ENCODE measurements at places on chromosomes 2 and 18.

DNA sequence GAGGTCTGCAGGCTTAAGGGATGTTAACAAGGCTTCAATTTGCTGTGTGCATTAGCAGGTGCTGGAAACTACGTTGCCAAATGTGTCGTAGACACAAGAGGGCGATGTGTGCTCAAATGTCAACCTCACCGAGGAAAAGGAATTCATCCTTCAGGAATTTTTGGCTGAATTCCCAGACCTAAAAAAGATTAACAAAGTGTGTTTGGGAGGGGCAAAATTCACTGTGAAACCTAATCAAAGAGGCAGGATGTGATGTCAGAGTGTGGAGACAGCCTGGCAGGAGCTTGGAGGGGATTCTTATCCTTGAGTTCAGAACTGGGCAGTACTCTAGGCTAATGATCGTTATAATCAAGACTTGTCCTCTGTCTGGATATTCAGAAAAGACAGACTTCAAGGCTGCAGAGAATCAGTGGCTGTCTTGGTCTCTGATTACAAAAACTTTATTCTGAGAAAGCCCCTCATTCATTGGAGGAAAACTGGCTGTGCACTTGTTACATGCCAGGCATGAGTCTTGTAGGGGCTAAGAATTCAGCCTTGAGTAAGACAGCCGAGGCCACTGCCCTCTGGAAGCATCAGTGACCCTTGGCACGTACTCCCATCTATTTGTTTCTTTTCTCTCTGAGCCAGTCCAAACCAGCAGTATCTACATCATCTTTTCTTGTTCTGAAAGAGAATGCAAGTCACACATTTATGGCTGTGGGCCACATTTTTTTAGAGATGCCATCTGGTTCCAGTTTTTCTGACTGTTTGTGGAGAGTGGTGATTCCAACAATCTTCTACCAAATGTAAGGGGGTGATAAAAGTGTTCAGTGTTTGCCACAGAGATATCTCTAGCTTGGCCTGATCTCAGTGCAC, 18.7 kb upstream of the SCYGR1 start:
- DNase-seq, result peak; percentile 90

- no peak for DNase-seq
Measured at GRCh38 chr2:54560146-54560881, 104.2 kb downstream of the SPTBN1 start.

DNA sequence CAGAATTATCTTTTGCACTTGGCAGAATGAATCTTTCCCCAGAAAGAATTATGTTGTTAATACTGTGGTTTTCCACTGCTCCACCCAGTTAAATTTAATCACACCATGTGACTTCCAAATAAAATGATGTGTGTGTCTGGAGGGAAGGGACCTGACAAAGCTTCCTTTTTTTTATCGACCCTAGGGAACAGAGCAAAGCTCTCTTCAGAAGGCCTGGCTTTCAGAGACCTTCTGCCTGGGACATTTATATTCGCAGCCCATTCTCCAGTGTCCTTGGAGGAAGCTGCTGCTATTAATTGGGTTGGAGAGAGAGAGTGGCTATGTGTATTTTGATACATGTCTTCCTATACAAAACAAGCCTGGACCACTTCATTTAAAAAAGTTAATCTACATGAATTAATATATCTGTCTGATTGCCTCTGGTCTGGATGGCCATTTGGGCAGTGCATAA, 233.7 kb downstream of the PRKCE start:
- DNase-seq, result peak; percentile 30

GRCh38 chr2:215724146-215724545, 288.3 kb upstream of the FN1 start:
- DNase-seq, result no peak

- no peak for DNase-seq
Measured at GRCh38 chr18:74459889-74460288, 2.8 kb upstream of the DIPK1C start.

GRCh38 chr2:104701411-104701911, 152.5 kb upstream of the POU3F3 start:
- no peak for DNase-seq

DNA sequence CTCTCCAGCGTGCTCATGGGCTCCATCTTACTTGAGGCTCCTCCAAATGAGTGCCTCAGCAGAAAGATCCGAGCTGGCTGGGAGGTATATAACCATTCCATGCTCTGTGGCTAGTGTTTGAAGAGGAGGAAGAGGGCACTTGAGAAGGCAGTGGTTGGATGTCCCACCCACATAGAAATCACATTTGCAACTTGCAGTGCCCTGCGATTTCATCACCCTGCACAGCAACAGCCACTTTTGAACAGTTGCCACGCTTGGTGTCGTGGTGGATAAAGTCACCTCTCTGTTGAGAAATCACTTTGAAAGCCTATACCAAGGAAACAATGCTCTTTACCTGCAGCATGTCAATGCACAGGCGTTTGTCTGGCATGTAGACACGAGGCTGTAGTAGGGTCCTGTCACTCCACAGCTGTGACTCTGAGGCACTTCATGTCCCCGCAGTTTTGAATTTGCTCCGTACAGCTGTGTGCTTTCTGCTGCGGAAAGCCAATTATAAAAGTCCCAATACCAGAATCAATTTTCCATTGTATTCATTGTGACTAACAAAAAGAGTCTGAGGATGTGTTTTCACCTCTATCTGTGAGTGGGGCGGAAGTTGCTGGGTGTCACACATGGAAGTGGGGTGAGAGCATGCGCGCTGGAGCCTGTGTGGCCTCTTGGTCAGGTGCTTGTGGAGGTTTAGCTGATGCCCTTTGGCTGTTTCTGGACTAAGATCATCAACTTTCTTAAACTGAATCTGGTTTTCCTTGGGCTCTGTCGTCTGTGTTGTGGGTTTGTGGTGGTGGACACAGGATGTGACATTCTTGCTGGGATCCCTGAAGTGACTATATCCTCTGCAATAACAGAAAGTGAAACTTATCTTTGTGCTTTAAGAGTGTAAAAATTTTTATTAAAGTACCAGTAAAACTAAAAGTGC, 2.8 kb downstream of the CNDP2 start:
- DNase-seq, result no peak

DNA sequence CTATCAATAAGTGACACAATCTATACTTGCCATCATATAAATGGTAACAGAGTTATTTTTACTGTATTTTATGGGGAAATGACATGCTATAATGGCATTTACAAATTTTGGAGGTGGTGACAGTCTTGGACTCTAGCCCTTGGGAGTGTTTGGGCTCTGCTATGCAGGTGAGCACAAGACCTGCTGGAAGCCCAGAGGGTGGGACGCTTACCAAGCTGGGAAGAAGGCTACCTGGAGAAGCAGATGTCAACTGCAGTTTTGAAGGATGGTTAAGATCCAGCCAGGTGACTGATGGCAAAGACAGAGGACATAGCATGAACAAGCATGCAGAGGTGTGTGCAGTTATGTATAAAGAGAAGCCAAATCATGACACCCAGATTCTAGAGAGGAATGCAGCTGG, 346.9 kb downstream of the MYCN start:
- no peak for DNase-seq

- DNase-seq, result peak; percentile 24
Measured at GRCh38 chr2:151410485-151410834, 758 bp downstream of the RIF1 start.

GRCh38 chr2:71070294-71071093, 2.0 kb downstream of the NAGK start:
- peak; percentile 29 for DNase-seq

DNA sequence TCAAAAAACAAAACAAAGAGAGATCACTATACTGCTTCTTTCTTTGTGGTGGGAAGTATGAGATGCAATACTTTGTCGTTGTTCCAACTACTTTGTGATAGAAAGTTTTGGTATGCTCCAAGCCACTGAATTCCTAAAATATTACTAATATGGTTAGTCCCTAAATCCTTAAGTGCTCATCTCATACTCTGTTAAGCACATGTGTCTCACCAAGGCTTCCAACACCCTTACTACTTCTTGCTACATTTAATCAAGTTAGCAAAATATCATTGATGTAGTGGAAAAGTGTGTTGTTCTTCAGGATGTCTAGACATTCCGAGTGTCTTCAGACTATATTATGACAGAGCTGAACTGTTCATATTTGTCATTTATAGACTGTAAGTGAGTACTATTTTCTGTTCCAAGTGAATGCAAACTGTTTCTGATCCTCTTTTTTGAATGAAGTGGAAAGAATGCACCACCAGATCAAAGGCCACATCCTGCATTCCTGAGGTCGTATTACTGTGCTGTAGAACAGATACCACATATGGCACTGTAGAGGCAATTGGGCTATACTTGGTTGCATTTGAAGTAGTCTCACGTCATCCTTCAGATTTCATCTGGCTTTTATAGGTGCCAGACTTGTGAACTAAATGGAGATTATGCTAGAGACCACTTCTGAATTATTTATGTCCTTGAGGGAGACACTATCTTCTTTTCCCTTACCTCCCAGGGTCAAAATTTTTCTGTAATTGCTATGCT, 298.4 kb upstream of the ZNF521 start:
- DNase-seq, result no peak

GRCh38 chr2:104233591-104233990, 620.3 kb upstream of the POU3F3 start:
- no peak for DNase-seq

- DNase-seq, result no peak
Measured at GRCh38 chr2:132374551-132374950, 42.1 kb upstream of the GPR39 start.

GRCh38 chr18:11544060-11544633, 65.2 kb upstream of the SLC35G4 start:
- DNase-seq, result no peak
